Left ventricle myocardium superior (tissue), 1 donor: ENCODE measurements at places on chromosomes 3 and 15. TPM values are rescaled to one million over a fixed set of nuclear protein-coding genes. Genes with fewer than 3 reads are reported as not detected.

Gene FMN1
- total RNA-seq, result 2.9 TPM

Gene SEMA3G
- total RNA-seq, result 9.1 TPM

Gene ZBTB11
- 12.0 TPM for total RNA-seq

Gene POPDC2
- total RNA-seq, result 586 TPM

Gene ZNF592
- total RNA-seq, result 20.0 TPM

Gene MYZAP
- 930 TPM for total RNA-seq

- no peak for DNase-seq
These were observed 169.1 kb upstream of the ZPLD1 start for GRCh38 chr3:102265720-102266119.

GRCh38 chr3:65858749-65859148, 180.0 kb downstream of the MAGI1 start:
- no peak for DNase-seq

DNA sequence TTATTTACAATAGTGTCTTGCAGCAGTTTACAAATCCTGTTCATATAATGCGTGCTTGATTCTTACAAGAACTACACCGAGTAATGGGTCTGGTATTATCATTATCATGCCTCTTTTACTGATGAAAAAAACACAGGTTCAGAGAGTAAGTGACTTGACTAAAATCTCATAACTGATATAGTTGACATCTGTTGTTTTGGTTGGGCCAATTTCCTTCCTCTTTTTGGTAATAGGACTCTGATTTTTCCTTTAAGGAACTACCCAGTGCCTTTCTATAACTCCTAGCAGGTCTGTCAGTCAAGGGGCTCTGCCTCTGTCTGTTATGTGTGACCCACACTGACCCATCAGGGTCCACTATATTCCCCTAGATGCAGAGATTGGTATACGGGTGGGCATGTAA, 14.6 kb upstream of the BLOC1S6 start:
- DNase-seq, result no peak

DNA sequence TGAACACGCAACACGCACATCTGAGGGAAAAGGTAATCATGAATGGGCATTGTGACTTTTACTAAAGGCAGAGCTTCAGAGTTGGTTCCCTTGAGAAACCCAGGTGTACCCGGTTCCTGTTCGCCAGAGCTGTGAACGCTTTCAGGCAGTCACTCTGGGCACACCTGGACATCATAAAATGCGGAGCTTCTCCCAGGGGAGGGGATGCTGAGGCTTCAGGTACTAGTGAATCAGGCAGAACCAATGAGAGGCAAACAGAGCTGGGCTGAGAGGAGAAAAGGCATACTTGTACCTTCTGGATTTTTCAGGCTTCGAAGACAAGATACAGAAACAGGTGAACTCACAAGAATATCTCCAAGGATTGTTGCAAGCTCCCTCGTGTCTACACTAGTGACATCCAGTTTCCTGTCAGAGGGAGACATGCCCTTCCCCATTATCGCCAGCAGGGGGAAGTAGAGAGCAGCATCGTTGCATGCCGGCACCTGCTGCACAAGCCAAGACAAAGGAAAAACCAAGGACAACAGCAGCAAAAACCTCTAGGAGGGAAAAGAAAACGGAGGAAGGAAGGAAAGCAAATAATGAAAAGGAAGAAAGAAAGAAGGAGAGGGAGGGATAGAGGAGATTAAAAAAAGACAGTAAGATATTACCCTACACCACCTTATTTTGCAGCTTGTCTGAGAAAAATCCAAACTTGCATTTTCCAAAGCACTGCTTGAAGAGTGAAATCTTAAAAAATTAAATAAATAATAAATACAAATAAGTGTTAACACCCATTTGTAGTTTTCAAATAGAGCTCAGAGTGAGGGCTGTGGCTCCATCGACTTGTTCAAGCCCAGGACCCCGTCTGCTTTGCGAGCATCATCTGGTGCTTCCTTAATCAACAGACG, 2.0 kb downstream of the AHSG start:
- peak; percentile 75 for DNase-seq

- DNase-seq, result no peak
These were observed 108.3 kb downstream of the LRIG1 start for GRCh38 chr3:66392512-66392911.

GRCh38 chr3:192879346-192880031, 38.2 kb downstream of the MB21D2 start:
- no peak for DNase-seq

DNA sequence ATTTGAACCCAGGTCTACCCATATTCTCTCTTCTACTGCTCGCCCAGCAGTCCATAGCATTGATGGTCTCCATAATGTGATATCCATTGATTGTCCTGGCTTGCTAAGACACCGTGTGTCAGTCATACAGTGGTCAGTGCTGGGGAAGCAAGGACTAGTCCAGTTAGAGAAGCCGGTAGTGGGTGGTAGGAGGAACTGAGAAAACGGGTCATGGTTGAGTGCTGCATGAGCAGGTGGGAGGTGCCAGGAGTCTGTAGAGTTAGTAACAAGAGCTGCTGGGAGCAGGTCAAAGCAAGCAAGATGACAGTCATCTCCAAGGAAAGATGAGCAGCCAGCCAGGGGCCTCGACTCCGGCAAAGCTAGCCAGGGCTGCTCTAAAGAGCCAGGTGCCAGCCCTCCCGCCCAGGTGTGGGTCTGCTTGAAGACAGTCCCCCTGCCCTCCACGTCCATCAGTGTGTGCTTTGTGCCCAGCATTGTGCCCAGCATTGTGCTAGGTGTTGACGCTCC, 29.5 kb upstream of the USP3 start:
- no peak for DNase-seq

- DNase-seq, result no peak
These were observed 94.2 kb upstream of the BCL6 start for GRCh38 chr3:187839422-187839821.

GRCh38 chr15:40343512-40343911, 2.8 kb upstream of the CCDC9B start:
- DNase-seq, result peak; percentile 33

GRCh38 chr15:63891079-63891767, 57.5 kb upstream of the HERC1 start:
- DNase-seq, result peak; percentile 88

DNA sequence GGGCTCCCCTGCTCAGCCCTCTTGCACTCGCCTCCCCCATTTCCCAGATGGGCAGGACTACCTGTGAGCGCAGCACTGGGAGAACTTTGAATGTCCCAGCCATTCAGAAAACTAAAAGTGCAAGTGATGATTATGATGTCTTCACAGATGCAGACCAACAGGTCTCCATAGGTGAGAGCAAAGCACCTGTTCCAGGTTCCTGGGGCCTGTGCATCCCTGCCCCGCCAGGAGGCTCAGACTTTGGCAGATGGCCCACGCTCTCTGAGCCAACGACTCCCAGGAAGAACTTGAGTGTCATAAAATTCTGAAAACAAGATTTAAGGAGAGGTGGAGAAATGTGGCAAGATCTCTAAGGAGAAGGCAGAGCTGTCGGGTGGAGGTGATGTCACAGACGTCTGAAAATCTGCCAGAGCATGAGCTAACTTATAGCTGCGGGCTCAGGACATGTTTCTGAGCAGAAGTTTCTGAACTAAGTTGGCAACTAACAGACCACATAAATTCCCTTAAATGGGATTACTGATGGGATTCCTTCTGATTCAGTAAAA, 110.8 kb upstream of the IGF1R start:
- no peak for DNase-seq

DNA sequence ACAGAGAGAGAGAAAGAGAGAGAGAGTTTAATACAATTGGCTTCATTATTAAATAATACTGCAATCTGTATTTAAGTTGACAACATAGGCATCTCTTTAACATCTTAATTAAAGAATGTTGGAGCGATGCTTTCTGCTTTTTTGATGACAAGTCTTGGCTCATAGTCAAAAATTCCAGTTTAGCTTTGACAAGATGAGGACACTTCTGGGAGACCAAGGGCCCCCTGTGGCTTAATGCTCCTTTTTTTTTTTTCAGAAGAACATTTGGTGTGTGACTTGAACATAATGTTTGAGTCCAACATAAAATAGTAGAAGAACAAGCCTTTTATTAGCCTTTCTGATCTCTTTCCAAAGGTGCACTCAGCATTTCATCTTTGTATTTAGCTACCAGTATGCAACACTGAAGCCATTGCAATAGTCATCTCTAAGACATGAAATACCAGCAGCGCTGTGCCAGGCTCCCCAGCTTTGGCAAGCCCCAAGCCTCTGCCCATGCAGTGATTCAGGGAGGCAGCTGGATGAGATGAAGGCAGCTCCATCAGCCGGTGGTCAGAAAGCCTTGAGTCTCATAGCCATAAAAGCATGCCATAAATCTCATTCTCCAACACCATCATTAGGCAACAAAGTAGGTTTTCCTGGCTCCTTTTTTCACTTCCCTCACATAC, 349.4 kb upstream of the SEMA6D start:
- DNase-seq, result no peak

DNA sequence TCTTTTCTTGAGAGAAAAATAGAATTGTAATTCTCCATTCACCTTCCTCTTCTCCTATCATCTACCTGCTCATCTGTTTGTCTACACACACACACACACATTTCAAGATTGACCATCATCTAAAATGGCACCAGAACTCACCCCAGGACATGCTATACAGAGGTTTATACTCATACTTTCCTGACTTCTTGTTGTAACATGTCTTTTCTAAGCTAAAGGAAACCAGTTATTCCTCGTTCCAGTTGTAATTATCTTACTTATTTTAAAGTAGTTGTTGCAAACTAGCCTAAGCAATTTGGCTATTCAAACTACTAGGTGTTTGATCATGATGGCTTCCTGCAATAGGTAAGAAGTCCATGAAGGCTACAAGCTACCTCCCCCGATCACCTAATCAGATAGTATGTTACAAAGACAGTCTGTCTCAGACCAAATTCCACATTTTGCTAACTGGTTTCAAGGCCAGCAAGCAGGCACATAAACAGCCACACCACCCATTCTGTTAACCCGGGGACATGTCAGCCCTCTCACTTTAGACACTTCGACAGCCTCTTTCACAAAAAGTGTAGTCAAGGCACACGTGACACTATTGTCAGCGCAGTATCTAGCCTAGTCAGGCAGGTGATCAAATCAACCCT, 189.7 kb downstream of the SHQ1 start:
- DNase-seq, result no peak

DNA sequence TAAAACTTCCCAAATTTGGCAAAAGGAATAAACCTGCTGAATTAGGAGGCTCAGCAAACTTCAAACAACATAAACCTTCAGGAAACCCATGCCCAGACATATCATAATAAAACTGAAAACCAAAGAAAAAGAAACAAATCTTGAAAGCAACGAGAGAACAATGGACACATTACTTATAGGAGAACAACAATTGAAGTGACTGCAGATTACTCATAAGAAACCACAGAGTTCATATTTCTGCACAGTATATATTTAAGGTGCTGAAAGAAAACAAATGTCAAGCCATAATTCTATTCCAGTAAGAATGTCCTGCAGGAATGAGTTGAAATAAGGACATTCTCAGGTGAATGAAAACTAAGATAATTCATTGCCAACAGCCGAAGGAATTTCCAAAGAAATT, 80.8 kb upstream of the PROK2 start:
- DNase-seq, result no peak
